ENCODE measurements at places on chromosomes 3 and 15.

- no peak for DNase-seq
Observed at GRCh38 chr3:21464746-21465145, 286.3 kb downstream of the ZNF385D start.

- DNase-seq: no peak
Observed at GRCh38 chr15:50431204-50431603, 7.0 kb downstream of the USP8 start.

GRCh38 chr3:141052201-141053069, 1.3 kb downstream of the SPSB4 start:
- DNase-seq: no peak

DNA sequence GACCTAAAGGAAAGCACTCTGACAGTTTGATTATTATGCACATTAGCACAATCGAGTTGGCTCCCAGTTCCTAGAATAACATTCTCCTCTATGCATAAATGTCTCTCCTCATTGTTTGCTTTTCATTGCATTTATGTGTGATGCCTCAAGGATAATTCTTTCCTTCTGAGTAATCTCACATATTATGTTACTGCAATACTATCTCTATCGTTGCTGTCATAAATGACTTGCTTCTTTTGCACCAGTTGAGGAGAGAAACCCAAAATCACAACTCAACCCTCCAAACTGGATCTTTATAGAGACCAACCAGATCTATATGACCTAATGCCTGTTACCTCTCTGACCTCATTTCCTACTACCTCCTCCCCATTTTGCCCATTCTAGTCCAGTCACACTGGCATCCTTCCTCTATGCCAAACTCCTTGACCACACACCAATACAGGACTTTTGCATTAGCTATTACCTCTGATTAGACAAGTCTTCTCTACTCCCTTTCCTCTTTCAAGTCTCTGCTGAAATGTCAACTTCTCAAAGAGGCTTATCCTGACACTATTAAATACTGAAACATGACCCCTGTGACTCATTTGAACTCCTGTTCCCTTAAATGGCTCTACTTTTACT, 1026.0 kb downstream of the TUSC7 start:
- DNase-seq: no peak

- no peak for DNase-seq
Observed at GRCh38 chr15:94476686-94477085, 245.3 kb downstream of the MCTP2 start.

GRCh38 chr3:49790626-49791411, 4.5 kb upstream of the IP6K1 start:
- DNase-seq: no peak

All from activated CD4-positive, alpha-beta T cell treated with anti-CD3 and anti-CD28 coated beads, Interleukin-2, amount 50 U/mL, for 4 hours (primary cell).